ENCODE measurements at places on chromosomes 2 and 18.

DNA sequence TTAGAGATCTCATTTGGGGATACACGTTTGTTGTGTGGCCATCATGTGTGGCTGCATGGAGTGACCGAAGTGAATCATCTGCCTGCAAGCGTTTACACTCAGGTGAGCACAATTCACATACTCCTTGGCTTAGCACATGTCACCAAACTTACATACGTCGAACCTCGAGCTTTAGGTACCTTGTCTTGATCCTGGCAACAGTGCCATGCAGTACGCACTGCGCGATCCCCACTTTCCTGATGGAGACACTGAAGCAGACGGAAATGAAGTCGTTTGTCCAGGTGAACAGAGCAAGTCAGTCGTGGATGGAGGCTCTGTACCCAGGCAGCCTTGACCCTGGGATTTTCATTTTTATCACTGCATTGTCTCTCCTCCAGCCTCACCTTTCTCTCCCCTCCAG lies 32.3 kb downstream of the KLHL29 start:
- DNase-seq: no peak

DNA sequence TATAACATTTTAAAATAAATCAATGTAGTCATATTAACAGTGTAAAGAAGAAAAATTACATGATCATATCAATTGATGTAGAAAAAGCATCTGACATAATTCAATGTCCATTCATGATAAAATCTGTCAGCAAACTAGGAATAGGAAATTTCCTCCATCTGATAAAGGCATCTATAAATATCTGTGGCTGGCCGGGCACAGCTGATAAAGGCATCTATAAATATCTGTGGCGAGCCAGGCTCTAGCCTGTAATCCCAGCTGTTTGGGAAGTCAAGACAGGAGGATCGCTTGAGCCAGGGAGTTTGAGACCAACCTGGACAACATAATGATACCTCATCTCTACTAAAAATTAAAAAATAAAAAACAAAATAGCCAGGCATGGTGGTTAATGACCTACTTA lies 18.1 kb upstream of the RANBP2 start:
- no peak for DNase-seq

DNA sequence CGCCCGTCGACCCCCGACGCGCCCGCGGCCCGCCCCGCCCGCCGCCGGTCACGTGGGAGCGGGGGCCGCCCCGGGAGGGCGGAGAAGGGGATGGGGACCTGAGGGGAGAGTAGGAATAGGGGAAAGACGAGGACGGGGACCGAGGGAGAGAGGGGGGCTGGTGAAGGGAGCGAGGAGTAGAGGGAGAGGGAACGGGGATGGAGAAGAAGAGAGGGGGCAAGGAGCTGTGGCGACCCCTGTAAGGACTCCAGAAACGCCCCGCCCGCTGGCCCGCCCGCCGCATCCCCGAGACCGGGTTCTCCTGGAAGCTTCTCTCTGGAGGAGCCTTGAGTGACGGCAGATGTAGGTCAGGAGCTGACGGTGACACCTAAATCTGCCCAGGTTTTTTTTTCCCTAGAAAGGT lies 615 bp downstream of the ADNP2 start:
- DNase-seq: peak; percentile 32

DNA sequence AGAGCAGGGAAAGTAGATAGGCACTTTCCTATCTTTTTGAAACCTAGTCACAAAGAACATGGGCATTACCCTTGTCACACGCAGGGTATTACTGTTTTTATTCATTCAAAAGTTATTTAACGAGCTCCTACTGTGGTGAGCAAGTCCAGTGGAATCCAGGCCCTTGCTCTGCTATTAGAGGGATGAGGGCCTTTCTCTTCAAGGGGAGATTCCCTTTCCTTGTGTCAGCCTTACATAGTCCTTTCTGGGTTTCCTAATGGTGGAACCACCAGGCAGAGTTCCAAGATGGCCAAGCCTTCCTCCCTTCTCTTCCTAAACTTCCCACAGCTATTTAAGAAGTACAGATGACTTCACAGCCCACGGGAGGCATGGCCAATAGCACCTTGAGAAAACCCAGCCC lies 64.6 kb downstream of the SPTBN1 start:
- no peak for DNase-seq

- DNase-seq: no peak
Observed at GRCh38 chr2:30026091-30027055, 105.0 kb upstream of the ALK start.

GRCh38 chr2:134522496-134523455 lies 196.0 kb downstream of the TMEM163 start:
- no peak for DNase-seq

- no peak for DNase-seq
Observed at GRCh38 chr18:38902796-38903195, 1337.2 kb upstream of the CELF4 start.

- DNase-seq: no peak
Observed at GRCh38 chr2:231170055-231170454, 28.4 kb upstream of the ARMC9 start.

- no peak for DNase-seq
Observed at GRCh38 chr18:76487782-76488181, 7.3 kb downstream of the ZNF516 start.

DNA sequence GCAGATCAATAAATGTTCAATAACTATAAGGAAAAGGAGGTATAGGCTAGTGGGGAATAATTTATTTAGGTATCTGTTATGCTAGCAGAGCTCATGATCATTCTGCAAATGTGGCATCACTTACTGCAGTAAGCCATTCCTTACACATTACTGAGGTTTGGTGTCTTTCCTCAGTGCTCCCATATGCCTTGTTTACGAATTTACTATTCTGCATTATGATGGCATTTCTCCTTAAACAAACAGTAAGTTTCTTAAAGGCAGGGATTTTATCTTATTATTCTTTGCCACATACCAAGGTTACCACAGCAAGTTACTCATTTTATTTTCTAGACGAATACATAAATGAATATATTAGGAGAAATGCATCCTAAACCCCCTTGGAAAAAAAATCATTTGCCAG lies 88.4 kb downstream of the DSEL start:
- no peak for DNase-seq

DNA sequence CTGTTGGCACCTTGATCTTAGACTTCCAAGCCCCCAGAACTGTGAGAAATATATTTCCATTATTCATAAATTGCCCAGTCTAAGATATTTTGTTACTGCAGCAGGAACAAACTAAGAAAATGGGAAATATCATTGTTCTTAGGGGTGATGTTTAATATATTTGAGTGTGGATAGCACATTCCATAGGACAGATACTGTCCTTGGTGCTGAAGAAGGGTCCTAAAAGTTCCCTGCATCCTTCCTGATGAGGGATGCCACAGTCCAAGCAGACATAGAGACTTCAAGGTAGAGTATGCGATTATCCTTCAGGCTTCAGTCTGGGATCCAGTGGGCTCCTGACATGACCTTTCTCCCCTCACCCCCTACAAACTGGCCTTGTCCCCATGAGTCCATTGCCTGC lies 689.0 kb downstream of the TDRD15 start:
- DNase-seq: no peak

DNA sequence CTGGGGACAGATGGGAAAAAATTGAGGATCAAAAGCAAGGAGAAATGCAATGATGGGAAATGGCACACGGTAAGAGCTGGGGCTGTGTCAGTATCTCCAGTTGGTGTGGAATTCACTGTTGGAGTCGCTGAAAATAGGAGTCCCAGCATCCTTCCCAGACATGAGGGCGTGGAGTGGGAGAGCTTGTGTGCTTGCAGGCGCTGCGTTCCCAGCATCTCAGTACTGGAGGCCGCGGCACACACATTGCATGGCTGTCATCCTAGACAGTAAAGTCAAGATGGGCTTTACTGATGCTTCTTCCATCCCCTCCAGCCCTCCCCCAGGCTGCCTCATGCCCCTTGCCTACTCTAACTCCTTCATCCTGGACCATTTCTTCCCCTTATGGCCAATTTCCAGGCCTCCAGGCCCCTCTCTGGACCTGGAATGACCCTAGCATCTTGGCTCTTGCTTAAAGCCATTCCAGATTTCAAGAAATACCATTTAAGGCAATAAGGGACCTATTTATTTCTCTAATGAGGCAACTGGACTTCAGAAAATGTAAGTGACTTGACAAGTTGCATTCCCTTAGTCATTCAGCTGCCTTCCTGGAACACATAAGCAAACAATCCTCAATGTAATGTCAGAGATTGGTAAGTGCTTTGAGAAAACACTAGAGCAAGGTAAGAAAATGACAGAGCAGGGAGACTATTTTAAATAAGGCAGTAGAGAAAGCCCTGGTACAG lies 70.5 kb upstream of the TTC39C start:
- DNase-seq: no peak

- DNase-seq: no peak
Observed at GRCh38 chr2:119484834-119485233, 39.4 kb downstream of the SCTR start.

GRCh38 chr2:173630425-173631126 lies 275.9 kb downstream of the CDCA7 start:
- DNase-seq: no peak

- DNase-seq: no peak
Observed at GRCh38 chr2:142044197-142044596, 86.6 kb downstream of the LRP1B start.

DNA sequence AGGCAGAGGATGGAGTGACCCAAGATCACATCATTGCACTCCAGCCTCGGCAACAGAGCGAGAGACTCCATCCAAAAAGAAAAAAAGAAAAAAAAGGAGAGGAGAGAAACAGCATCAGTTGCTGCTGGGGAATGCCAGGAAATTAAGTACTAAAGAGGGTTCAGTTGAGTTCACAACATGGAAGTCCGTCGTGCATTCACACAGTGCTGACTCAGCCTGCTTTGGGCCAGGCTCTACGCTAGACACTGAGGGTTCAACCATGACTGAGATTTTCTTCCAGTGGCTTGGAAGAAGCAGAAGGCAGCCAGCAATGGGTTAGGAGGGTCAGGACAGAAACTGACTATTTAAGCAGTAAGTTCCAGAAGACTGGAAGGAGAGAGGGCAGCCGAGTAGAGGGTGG lies 108.8 kb downstream of the FMNL2 start:
- DNase-seq: no peak

DNA sequence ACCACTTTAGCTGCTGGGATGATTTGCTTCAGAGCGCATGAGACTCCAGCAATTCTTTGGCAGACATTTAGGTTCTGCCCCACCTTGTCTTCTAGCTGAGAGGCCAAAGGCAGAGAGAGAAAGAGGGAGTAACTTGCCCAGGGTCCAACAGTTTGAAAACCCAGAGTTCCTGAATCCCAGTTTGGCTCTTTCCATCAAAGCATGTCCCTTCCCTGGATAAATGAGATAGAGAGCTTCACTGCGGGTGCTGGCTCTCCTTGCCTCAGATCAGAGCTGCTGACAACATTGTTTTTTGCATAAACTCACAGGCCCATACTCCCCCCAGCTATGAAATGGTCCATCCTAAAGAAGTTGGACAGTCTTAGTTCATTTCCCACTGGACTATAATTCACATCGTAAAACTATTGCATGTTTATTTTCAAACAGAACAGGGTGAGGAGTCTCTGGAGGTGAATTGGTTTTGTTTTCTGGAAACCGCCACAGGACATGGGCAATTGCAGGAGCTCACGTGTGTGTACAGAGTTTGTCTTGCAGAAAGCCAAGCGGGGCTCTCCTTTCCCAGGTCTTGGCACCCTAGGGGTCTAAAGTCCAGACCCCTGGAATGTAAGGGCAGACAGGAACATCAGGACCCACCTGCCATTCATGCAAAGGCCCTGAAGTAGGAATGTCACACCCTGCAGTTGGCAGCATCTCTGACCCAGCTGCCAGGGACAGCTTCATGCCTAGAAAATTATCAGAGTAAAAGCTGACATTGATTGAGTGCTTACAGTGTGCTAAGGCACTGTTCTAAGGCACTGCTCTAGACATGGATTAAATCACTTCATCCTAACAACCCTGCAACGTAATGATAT lies 25.0 kb upstream of the SLC14A2 start:
- DNase-seq: no peak

DNA sequence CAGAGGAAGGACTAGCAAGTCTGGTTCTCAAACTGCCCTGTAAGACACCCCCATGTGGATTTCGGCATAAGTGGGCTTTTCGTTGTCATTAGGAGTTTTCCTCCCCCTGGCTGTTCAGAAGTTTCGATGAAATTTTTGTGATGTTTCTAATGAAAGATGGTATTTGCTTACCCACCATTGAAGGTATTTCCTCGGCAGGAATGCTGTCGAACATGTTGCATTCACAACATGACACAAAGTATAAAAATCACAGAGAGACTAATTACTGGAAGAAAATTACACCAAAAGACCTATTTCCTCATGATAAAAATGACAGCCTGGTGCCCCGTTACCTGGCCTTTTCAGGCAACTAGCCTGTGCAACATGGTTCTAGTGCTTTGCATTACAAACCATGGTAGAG lies 144.9 kb downstream of the TXNL1 start:
- DNase-seq: no peak

DNA sequence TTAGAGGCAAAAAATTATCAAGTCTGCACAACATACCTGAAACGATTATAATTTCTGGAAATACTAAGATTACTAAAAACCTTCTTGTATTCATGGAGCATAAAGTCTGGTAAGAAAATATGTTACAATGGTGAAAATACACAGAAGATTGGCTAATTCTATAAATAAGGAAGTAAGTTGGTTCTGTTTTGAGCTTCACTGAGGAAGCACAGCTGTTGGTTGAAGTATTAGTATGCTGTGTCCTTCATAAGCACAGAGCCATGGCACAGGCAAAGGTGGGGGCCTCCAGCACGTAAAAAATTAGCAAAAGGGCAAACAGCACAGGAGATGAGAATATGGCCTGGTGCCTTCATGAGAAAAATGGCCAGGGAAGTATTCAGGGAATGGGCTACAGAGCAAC lies 40.4 kb upstream of the ANKRD62 start:
- DNase-seq: no peak

DNA sequence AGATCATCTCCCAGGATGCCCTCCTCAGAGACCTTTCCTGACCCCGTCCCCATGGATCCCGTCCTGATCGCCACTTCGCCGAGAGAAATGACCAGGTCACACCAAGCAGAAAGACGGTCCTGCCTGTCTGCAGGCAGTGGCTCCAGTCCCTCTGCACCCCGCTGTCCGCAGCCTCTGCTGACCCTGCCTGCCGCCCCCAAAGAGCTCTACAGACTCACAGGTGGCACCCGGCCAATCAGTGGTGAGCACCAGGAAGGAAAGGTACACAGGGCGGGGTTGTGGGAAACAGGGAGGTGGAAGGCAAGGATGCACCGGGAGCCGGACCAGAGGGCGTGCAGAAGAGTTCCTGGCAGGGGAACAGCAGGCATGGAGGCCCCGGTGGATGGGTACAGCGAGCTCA lies 94.8 kb downstream of the NDUFA10 start:
- DNase-seq: no peak

GRCh38 chr2:187404431-187405110 lies 43.5 kb downstream of the CALCRL start:
- DNase-seq: no peak

DNA sequence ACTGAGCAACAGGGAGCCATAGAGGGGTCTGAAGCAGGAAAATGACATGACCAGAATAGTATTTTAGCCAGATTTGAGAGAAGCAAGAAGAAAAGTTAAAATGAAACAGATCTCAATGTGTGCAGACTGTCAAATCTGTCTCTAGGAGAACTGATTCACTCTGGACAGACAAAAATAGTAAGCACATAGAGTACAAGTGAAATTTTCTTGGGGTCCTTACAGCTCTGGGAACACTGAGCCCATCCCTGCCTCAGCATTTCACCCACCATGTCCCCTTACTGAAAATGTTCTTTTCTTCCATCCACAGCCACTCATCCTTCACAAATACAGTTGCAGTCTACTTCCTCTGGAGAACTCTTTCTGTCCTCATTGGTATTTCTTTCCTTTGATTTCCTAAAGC lies 359.2 kb downstream of the MTX2 start:
- no peak for DNase-seq

- no peak for DNase-seq
Observed at GRCh38 chr2:3654531-3655225, 3.3 kb upstream of the ALLC start.

All from hematopoietic multipotent progenitor cell treated with erythropoietin and hydrocortisone succinate and interleukin-3 and kit ligand, for 15 days (in vitro differentiated cells).